ENCODE measurements at places on chromosomes 1 and 21.

DNA sequence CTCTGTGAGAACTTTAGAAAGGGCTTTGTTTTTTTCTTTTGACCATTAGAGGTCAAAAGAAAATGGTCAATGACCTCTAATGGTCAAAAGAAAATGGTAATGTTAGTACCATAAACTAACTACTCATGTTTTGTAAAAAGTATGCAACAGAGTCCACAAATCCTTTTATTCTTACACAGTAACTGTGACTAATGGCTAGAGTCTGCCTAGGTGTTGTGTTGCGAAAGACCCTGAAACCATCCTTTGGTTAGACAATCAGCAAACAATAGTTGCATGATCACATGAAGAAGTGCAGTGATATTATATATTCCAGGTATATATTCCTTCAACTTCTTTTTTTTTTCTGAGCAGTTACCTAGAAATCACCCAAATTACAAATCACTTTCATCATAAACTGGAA, 40.9 kb downstream of the NEGR1 start:
- DNase-seq: no peak

DNA sequence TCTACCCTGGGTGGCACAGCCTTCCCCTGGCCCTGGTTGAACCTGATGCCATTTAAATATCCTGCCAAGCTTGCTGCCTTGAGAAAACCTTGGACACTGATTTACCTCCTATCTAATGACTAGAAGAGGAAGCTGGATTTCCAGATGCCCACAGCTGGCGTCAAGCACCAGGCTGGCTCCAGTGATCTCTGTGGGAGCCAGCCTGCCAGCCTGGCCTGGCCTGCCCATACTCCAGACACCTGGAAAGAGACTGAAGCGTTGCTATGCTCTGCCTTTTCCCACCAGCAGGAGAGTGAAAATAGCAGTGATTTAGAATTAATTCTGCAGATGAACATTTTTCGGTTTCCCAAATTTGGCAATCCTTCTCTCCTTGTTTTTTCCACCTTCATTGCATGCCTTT, 11.5 kb upstream of the EIF4G3 start:
- DNase-seq: no peak

GRCh38 chr21:15928686-15929425, 199.1 kb downstream of the USP25 start:
- no peak for DNase-seq

DNA sequence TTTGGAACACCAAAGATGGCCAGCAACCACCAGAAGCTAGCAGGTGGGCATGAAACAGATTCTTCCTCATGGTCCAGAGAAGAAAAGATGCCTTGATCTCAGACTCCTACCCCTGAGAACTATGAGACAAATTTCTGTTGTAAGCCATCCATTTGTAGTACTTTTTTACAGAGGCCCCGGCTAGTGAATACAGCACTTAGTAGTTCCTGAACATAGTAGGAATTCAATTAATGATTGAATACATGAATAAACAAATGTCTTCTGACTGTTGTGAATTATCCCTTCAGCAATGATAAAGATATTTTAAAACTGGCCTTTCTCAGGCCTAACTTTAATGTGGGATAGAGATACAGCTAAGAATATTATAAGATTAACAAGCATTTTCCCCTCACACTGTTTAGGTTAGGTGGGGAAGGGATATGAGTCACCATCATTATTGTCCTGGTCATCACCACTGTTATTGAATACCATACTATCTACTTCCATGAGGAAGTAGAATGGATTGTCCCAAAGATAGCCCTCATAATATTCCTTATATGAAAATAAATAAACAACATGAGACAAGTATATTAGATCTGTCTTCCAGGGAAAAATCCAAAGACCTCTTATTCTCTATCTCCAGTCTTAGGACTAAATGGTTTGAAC, 51.4 kb downstream of the ADCY10 start:
- no peak for DNase-seq

DNA sequence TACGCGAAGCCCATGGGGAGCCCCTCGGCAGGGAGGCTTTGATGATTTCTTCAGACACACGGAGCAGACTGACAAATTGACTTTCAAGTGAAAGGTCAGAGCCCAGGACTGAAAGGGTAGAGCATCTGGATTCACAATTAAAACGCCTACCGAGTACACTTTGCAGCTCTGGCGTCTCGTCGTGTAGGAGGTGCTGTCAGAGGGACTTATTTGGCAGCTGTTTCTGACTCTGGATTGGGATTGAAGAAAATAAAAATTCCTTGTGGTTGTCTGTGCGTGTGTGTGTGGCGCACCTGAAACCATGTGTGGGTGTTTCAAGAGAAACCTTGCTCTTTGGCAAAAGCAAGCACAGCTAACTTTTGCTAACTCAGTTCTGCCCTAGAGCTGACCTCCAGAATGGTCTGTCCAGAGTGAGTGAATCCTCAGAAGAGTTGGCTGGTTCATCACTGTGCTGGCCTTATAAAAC, 348.7 kb downstream of the HLX start:
- no peak for DNase-seq

GRCh38 chr1:172255223-172255560, 165.3 kb upstream of the C1orf105 start:
- DNase-seq: no peak

DNA sequence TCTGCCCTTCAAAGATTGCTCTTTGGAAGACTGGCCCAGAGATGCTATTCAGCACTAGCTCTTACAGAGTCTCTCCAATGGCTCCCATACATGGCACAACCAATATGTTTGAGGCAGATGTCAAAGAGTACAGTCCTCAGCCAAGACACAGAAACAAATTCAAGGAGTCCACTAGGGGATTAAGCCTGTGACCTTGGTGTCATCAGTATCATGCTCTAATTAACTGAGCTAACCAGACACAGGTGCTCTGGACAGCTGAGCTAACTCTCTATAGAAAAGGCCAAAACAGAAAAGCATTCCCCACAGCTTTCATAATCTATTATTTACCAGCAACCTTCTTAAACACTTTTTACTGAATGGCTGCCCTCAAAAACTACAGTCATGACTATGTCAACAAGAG, 666.0 kb upstream of the PLXNA2 start:
- DNase-seq: no peak

- DNase-seq: no peak
Measured at GRCh38 chr1:61967750-61968149, 225.5 kb downstream of the PATJ start.

- no peak for DNase-seq
Measured at GRCh38 chr1:156652131-156652991, 10.4 kb downstream of the BCAN start.

DNA sequence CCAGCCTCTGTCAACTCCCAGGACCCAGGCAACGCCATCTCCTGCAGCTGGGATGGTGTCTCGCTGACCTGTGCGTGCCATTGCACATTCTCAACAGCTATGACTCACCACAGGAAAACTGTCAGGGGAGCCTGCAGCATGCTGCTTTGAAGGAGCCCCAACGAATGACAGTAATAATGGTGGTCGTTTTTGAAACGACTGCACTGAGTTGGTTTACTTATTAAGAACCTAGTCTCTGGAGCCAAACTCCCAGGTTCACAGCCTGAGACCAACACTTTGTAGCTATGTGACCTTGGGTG, 21.6 kb downstream of the TCEA3 start:
- DNase-seq: no peak

- DNase-seq: no peak
Measured at GRCh38 chr21:44995343-44995941, 55.6 kb downstream of the SLX9 start.

- DNase-seq: no peak
Measured at GRCh38 chr1:118960026-118960561, 28.0 kb downstream of the TBX15 start.

- no peak for DNase-seq
Measured at GRCh38 chr21:45533361-45533845, 8.8 kb downstream of the SLC19A1 start.

GRCh38 chr1:29779146-29779545, 542.8 kb downstream of the PTPRU start:
- DNase-seq: no peak
